ENCODE measurements at places on chromosomes 2 and 18.
A peak's percentile ranks its signal among the peaks of the same experiment; 100 is the strongest.

DNA sequence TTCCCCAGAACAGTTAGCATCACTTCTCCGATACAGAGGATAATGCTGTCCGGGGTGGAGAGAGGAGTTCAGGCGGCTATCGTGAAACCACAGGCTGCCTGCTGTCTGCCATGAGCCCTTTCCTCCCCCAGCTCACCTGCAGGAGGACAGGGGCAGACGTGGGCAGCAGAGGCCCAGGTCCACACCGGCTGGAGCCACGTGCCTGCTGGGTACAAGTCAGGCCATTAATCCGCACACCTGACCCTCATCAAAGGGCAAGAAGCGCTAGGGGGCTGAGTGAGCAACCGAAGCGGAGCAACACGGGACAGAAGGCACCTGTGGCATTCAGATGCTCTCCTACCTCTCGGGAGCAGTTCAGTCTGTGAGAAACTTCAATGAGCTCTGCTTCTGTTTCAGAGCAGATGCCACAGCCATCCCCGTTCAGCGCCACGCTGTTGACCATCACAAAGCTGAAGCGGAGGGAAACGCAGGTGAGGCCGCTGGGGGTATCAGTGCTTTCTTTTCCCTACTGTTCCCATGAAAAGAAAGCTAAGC is 21.5 kb downstream of the MPPE1 start:
- DNase-seq: no peak

DNA sequence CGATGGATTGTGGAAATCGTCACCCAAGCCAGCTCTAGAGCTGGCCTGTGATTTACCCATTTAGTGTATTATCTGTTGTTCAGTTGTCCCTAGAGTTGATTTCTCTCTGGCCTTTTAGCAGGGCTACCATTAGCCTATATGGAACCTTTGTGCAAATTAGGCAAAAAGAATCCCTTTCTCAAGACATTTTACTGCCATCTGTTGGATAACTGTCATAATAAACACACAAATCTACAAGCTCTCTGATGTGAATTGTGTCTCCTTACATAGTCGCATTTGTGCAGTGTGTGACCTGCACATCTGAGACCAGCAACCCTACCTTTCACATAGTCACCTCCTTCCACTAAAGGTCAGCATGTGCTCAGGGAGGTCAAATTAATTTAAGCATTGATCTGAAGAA is 34.0 kb downstream of the LOXHD1 start:
- DNase-seq: no peak

DNA sequence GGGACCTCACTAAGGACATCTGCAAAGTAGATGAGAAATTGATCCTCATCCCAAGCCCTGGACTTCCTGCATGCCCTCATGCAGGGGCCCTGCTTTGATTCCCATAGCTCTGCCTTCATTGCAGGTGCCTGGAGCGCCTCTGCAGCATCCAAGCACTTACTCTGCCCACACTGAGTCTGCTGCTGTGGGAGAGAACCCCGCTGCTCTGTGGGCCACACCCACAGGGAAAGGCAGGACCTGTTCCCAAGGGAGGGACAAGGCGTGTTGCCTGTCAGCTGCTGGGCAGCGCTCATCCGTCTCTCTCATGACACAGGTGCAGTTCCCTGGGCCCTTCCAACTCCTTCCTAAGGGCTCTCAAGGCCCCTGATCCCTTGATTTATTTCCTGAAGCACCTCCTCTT is 266.8 kb upstream of the SMIM21 start:
- no peak for DNase-seq

- no peak for DNase-seq
Measured at GRCh38 chr2:54831480-54831879, 108.0 kb downstream of the EML6 start.

GRCh38 chr2:232687382-232688160 is 9.6 kb upstream of the GIGYF2 start:
- DNase-seq: no peak

- no peak for DNase-seq
Measured at GRCh38 chr18:13462686-13463085, 244.1 kb downstream of the LDLRAD4 start.

DNA sequence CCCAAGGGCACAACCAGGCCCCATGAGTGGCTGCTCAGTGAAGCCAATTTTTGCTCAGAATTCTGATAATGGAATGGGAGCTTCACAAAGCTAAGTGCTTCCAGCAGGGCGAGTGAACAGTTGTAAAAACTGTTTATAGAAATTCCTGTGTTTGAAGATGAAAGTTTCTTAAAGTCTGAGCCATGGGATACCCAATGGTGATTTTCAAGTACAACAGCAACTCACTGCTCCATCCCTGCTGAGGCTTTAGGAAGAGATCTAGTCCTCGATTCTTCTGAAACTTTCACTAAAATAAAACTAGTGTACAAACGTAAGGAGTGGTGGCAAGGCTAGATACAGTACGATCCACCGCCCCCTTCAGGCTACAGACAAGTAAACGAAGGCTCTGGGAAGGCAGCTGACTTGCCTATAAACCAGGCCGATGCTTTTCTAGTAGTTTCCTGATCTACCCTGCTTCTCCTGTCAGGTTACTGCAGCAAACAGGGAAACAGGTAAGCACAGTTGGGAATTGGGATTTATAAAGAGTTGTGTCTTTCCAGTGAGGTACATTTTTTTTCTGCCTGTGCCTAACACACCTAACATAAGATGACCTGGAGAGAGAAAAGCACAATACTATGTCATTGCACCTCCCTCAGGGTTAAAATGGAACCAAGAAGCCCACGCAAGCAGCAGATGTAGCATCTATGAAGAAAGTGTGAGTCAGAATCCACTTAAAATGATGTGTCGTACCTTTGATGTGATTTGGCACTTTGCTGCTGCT is 108.7 kb downstream of the UXS1 start:
- DNase-seq: peak; percentile 55

DNA sequence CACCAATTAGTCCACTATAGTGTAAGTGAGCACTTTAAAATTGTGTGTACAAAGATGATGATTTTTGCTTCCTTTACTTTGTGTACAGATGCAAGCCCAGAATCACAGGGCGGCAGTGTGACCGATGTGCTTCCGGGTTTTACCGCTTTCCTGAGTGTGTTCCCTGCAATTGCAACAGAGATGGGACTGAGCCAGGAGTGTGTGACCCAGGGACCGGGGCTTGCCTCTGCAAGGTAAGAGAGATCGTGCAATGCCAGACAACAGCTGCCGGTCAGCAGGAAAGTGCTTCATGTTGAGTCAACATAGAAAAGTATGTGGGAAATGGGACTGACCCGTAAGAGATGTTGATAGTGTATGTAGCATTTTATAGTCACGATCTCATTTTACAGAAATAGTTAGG is 156.8 kb upstream of the TTC39C start:
- DNase-seq: no peak

GRCh38 chr2:43482961-43483360 is 112.9 kb downstream of the THADA start:
- no peak for DNase-seq

GRCh38 chr2:65031341-65032018 is 24.7 kb upstream of the CEP68 start:
- no peak for DNase-seq

GRCh38 chr18:59514203-59514602 is 155.1 kb upstream of the LMAN1 start:
- no peak for DNase-seq

DNA sequence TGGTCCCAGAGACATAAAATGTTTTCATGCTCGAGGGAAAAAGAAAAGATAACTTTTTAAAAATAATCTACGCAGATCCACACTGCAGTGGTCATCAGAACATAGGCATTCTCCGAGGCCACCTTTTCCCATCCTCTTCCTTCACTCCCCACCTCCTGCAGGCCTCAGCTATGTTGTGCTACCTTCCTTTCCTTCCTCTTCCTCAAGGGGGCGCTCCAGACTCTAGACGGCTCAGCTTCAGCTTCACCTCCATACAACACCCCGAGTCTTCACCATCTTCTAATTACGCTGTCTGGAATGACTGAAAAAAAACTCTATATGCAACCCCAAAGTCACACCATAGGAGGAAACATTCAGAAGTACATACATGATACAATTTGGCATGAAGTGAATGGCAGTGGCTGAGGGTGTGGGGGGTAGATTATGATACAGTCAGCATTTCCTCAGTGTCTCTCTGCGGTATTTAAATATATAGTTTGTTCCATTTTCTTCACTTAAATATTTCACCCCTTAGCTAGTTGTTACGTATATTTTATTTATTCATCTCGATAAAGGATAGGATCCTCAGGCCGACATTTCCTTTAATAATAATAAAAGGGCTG is 583.6 kb downstream of the IRS1 start:
- peak; percentile 24 for DNase-seq

DNA sequence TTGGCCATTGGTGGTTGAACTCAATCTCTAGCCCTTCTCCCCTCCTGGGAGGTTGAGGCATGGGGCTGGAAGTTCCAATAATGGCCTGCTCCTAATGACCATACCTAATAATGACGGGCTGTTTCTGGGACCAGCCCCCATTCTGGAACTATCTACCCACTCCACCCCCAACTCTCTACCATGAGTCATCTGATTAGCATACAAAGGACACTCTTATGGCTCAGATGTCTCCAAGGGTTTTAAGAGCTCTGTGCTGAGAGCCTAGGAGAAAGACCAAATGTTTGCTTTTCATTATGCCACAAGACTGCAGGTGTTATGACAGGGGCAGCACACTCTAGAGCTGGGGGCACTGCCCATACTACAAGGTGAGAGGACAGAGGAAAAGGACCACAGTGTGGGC is 137.0 kb upstream of the NCKAP5 start:
- no peak for DNase-seq

- DNase-seq: no peak
Measured at GRCh38 chr2:146376511-146377064, 1468.2 kb upstream of the ACVR2A start.

GRCh38 chr2:237322564-237322963 is 91.4 kb downstream of the COL6A3 start:
- DNase-seq: no peak

DNA sequence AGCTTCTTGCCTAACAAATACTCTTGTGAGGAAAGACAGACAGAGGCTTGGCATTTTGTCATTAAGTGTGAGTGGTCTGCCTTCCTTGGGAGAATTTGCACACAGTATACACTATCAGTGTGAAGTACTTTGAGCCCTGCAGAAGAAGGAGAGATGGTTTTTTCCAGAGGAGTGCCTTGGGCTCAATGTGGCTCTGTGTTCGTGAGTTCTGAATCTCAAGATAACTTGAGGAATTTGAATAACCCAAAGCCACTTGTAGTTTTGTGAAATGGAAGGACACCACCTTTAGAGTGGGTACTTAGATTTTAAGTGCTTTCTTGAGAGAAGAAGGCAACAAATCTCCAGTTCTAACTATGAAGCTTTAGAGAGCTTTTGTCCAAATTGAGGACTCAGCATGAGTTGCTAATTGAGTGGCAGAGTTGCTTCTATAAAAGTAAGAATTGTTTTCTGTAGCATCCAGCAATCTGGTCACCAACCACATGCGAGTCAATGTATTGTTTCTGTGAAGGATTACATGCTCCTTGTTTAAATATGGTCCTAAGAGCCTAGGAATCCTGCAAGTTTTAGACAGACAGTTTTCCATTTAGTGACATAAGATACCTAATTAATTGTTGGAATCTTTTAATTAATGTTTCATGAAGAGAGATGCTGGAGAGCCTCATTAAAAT is 68.3 kb downstream of the BABAM2 start:
- no peak for DNase-seq

All from T follicular helper cell (primary cell).